ENCODE measurements at places on chromosomes 11 and 22.
A peak's percentile ranks its signal among the peaks of the same experiment; 100 is the strongest.

GRCh38 chr22:44882226-44882905 lies 127.4 kb downstream of the PHF21B start:
- peak; percentile 51 for DNase-seq

DNA sequence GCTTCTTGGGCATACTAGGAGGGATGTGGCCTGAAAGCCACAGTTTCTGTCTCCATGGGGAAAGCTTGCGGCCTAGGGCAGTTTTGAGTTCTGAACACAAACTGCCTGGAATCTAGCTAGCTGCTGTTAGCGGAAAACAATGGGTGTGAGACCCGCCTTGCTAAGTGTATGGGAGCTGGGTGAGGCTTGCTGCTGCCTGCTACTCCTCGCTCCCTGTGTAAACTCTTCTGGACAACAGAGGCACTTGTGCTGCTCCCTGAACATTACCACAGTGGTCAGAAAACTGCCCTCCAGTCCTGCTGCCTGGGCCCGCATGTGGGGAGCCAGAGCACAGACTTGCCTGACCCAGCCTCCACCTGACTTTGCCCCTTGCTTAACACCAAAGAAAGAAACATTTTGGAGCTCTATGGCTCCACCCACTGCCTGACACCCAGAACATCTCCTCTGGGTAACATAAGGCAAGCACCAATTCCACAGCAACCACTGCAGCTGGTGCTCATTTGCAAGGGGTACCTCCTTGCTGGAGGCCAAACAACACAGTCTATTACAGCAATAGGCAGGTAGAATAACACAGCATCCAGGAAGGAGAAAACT lies 766.3 kb upstream of the RAG2 start:
- no peak for DNase-seq

DNA sequence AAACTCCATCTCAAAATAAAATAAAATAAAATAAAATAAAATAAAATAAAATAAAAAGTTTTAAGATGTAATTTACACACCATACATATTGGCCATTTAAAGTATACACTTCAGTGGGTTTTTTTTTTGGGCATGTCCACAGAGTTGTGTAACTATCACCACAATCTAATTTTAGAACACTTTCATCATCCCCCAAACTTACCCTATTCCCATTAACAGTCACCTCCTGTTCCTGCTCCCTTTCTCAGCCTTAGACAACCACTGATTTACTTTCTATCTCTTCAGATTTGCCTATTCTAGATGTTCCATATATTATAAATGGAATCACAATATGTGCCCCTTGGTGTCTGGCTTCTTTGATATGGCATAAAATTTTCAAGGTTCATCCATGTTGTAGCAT lies 4.6 kb upstream of the ACER3 start:
- no peak for DNase-seq

DNA sequence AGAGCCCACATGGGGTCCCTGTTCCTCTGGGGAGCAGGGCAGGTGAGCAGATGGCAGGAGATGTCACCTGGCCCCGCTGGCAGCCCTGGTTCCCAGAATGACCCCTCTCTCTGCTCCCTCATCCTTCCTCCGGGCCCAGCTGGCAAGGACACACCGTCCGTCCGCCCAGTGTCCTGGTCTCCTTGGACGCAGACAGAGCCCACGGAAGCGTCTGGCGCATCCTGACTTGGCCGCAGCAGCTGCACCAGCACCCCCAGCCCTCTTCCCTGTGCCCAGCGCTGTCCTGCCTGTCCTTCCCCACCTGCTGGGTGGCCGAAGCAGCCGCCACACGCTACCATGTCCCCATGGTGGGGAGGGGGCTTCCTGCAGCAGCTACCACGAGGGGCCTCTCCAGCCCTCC lies 9.6 kb upstream of the CABP7 start:
- DNase-seq: no peak

DNA sequence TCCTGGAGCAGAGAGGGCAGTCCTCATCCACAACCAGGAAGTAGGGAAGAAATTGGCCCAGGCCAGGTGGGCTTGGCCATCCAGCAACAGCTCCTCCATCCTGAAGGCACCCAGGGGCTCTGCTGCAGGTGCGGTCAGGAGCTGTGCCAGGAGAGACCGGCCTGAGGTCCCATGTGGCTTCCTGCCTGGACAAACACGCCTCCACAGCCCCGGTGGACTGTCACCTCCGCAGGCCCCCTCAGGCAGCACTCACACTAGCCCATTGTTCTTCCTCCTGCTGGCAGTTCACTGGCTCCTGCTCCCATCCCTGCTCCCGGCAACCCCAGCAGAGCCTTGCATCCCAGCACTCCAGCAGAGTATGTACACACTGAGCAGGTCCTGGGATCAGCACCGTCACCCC lies 16.0 kb upstream of the POU2AF1 start:
- no peak for DNase-seq

- DNase-seq: no peak
Measured at GRCh38 chr11:117730208-117730800, 66.7 kb downstream of the DSCAML1 start.

DNA sequence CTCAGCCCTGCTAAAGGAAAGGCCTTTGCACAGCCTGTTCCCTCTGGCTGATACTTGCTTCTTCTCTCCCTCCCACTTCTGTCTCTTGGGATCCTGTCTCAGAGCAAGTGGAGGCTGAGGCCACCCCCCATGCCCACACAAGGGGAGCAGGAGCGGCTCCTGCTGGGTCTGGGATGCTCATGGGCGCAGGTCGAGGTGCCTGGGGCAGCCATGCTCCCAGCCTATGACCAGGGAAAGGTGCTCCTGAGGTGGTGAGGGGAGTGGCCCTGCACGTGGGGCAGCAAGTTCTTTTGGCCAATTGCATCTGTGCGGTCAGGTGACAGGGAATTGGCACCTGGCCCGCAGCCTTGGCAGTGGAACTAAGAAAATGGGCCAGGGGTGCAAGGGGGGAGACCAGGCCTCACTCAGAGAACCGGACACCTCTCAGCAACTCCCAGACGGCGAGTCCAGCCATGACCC lies 1.5 kb downstream of the MAPK11 start:
- DNase-seq: no peak

DNA sequence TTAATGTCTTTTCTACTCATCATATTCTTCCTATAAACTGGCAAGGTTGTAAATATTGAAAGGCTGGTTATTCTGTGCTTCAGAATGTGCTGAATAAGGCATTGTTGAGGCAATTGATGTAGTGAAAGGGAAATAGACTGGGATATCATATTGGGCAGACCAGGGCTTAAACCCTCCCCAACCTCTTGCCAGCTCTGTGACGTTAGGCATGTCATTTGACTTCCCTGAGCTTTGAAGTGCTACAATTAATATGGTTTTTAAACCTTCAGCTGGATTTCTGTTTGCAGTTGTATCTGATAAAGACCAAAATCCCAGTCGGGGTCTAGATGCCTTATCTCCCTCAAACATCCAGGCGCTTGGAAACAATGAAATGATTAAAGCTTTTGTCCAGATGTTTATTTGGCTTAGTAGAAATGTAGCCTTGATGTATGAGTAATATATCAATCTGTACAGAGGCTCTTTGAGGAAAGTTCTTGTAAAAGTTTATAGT lies 208.1 kb downstream of the DBX1 start:
- DNase-seq: no peak

DNA sequence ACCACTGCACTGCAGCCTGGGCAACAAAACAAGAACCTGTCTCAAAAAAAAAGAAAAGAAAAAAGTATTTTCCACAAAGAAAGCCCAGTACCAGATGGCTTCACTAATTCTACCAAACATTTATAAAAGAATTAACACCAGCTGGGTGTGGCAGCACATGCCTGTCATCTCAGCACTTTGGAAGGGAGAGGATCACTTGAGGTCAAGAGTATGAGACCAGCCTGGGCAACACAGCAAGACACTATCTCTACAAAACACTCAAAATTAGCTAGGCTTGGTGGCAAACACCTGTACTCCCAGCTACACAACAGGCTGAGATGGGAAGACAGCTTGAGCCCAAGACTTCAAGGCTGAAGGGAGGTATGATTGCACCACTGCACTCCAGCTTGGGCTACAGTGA lies 20.1 kb downstream of the RSF1 start:
- DNase-seq: no peak

DNA sequence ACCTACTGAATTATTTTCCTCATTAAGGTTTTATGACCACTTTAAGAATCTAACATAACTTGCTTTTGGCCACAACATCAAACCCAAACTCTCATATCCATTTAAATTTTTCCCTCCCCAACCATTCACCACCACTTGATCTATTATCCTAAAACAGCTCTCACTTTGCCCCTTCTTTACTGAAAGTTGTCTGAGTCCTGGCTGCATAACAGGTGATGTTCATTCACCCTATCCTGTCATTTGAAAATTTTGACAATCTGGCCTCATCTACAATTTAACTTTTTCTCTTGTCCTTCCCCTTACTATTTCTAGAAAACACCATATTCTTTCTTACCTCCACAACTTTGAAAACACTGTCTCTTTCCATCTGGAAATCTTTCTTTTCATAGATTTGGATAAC lies 89.3 kb downstream of the BDNF start:
- DNase-seq: no peak

DNA sequence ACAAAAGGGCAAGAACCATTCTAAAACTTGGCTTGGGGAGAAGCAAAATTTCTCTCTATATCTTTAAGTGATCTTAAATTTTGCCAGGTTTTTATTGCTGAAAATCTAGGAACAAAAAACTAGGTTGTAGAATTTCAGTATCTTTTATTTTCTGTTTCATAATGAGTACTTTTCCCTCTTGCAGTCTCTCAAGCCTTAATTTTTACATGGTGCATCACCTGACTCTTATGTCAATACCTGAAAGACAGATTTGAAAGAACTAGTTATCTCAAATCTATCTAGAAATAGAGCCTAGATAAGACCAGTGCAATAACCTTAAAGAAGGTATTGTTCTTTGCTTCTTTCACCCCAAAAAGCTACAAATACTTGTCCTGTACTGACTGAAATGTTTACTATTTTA lies 122.1 kb downstream of the TRIM44 start:
- no peak for DNase-seq

GRCh38 chr11:123265951-123266350 lies 70.9 kb upstream of the CLMP start:
- DNase-seq: no peak

All from tibial artery (tissue), 4 donors.